EL (cell line): ENCODE measurements at places on chromosomes 4 and X.

DNA sequence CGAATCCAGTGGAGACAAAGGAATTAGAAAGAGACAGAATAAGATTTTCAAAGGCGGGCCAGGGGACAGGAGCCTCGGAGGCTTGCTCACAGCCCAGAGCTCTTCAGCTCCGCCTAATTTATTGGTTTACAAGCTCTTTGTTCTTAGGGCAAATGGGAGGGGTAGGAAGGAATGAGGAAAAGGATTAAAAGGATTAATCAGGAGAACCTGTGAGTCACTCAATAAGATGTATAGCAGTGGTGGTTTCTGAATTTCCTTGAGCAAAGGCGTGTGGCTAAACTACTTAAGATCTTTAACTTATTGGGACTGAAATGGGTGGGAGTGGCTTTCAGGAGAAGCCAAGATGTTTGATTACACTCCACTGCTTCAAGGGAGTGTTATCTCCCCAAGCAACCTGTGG is 456.0 kb upstream of the SPANXN1 start:
- DNase-seq: no peak

- no peak for DNase-seq
Observed at GRCh38 chr4:61385256-61385655, 185.1 kb downstream of the ADGRL3 start.

- no peak for DNase-seq
Observed at GRCh38 chr4:81747242-81747930, 275.7 kb upstream of the RASGEF1B start.

DNA sequence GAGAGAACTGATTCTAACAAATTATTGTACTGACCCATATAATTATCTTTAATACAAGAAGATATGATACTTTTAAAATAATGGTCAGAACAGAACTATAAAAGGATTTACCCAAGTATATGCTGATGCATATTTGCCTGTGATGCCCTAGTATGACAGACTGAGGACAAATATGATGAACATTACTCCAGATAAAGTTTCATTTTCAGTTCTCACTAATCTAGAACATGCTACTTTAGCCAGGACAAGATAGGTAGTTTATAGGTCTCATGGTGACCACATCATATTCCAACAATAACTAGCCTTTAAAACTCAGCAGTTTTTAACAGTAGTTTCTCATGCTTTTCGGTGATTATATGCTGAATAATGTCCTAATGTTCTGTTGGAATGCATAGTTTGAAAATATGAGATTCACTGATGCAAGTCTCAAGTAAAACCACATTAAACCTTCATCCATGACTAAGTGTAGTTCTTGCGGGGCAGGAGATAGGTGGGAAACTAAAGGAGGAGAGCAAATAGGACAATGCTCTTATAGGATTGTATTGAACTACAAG is 295.2 kb upstream of the AGA start:
- peak; percentile 10 for DNase-seq

- DNase-seq: no peak
Observed at GRCh38 chrX:6291444-6291843, 62.8 kb upstream of the NLGN4X start.
